ENCODE measurements at places on chromosomes 7 and 10.

GRCh38 chr10:93461807-93462178 lies 20.3 kb downstream of the MYOF start:
- DNase-seq, result no peak

- no peak for DNase-seq
Measured at GRCh38 chr10:102113956-102114857, 6.0 kb downstream of the LDB1 start.

DNA sequence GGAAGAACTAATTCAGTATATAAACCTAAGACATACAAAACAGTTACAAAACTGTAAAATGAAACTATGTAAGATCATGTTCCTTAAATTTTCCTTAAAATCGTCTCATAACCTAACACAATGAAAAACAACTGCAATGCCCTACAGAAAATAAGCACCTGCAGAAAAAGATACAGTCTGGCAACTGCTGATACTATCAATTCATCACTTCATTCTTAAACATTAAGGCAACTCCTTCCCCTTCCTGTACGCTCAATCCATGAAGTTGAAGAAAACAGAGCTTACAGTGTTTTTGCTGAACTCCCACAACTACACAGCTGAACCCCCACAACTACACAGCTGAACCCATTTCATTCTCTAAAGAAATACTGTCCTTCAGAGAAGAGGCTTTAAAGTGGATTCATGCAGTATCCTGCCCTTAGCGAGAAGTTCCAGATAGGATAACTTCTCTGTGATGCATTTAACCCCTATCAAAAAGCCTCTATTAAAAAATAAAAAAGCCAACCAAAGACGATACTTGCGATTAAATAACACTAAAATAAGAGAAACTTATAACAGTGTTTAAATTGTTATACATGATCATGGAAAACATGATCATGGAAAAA lies 50.0 kb downstream of the JMJD1C start:
- DNase-seq, result no peak

- no peak for DNase-seq
Measured at GRCh38 chr7:99672573-99672972, 7.2 kb downstream of the CYP3A5 start.

GRCh38 chr10:107497024-107497423 lies 332.5 kb upstream of the SORCS1 start:
- no peak for DNase-seq

DNA sequence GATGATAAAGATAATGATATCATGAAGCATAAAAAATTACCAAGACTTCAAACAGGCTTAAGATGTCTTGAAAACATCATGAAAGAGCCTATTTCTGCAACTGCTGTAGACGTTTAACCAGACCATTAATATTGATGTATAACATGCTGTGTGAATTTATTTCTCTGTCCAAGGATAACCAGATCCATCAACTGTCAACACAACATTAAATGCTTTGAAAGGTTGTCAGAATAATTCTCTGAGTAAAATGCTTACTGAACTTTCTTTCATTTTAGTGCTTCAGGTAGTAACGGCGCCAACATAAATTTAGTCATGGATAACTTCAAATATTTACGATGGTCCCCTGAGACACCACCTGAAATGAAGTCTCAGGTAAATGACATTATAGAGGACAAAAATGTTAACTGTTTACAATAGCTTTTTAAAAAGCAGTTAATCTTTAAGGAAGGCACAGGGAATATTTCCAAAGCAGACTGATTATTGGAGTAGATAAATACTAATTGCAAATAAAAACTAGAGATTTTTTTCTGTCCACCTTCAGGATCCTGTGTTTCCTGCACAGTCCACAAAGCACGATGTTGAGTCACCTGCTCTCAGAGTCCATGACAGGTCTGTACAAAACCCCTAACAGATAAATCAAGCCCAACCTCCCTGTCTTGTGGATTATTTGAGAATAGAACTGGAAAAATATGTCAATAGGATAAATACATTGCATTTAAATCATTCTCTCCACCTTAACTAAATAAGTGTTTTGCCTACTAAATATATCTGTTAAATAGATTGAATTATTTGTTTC lies 1213.2 kb downstream of the XPNPEP1 start:
- DNase-seq, result no peak

DNA sequence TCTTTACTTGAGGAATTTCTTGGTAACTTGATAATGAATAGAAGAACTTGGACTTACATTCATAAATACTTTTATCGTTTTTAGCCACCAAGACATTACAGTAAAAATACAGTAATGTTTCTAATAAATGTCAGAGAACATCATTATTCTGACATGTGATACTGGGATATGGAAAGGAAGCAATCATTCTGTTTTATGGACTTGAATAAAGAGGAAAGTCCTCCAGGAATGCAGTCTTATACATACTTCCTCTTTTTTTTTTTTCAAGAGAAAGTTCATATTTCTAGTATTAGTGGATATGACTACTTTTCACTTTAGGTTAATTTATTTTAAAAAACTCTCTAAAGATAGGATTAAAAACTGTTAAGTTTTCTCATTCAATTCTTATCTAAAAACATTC lies 220.0 kb upstream of the SEMA3C start:
- no peak for DNase-seq

GRCh38 chr7:7177044-7177517 lies 5.3 kb upstream of the C1GALT1 start:
- DNase-seq, result no peak

- DNase-seq, result no peak
Measured at GRCh38 chr10:74167443-74167842, 16.4 kb downstream of the ADK start.

DNA sequence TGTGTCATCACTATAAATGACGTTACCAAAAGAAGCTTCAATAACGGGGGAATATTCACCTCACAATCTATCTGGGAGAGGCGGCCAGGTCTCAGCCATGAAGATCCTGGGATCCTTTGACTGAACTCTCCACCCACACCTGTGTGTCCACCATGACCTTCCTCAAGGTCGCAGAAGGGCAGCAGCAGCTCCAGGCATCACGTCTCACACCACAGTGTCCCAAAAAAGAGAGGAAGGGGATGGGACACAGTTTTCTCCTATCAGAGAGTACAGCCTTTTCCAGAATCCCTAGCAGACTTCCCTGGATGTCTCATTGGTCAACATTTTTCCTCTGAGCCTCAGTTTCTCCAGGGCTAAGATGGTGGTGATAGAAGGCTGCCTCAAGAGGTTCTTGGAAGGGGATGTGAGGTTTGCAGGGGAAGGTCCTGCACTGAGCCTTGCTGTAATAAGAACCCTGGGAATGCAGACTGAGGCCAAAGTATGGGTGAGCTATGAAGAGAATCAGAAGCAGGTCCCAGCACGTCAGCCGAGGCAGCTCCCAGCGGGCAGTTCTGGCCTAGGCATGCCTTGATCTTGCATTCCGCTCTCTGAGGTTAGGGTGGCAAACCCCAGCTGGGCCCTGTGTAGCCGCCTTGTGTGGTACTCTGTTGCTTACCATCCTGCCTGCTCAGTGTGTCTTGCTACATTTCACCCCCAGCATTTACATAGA lies 63.8 kb downstream of the COL26A1 start:
- DNase-seq, result no peak

DNA sequence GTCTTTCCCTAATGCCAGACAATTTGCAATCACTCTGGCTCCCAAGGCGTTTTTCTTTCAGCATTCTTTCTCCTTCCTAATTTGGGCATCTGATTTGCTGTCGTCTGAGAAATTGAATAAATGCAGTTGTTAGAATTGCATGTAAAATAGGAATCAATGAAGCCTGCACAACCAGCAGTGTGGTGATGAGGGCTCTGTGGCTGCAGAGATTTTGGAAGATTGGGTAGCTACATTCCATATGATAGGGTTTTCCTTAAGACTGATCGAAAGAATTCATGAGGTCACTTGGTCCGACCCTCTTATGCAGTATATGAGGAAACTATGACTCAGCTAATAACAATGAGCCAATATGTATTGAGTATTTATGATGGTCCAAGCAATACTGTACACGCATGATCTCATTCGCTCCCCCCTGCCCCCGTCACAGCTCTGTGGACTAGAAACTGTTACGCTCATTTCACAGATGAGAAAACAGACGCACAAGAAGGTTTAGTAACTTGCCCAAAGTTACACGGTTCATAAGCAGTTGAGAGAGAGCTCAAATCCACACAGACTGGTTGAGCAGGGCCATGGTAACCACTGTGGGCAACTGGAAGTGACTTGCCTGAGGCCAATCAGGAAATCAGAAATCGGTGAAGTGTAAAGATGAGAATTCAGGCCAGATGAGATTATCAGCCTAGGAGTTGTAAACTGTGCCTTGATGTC lies 527.2 kb downstream of the GATA3 start:
- no peak for DNase-seq

DNA sequence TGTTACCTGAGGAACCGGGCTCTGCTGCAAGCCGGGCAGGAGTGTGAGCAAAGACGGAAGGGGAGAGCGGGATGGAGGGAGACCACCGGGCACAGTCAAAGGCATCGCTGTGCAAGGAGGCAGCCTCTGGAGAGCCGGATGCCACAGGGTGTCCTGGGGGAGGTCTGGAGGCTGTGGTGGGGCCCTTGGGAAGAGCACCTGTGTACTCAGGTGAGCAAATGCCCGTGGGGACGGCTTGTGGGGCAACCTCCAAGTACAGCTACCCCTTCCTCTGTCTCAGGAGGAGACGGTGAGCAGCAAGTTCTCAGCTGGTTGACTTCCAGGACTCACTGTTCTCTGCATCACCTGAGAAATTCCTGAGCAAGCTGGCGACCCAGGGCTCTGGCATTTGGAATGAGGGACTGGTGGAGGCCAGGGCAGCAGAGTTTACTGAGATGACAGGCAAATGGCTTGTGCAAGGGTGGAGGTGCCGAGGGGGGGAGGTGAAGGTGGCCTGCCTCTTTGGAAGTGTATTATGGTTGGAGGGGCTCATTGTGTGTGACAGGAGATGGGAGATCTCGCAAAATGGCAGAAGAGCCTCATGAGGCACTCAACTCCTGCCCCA lies 345.2 kb upstream of the SHH start:
- DNase-seq, result no peak

GRCh38 chr7:118312051-118312450 lies 87.5 kb downstream of the ANKRD7 start:
- no peak for DNase-seq

GRCh38 chr7:12771378-12771877 lies 84.0 kb downstream of the ARL4A start:
- DNase-seq, result peak; percentile 50

DNA sequence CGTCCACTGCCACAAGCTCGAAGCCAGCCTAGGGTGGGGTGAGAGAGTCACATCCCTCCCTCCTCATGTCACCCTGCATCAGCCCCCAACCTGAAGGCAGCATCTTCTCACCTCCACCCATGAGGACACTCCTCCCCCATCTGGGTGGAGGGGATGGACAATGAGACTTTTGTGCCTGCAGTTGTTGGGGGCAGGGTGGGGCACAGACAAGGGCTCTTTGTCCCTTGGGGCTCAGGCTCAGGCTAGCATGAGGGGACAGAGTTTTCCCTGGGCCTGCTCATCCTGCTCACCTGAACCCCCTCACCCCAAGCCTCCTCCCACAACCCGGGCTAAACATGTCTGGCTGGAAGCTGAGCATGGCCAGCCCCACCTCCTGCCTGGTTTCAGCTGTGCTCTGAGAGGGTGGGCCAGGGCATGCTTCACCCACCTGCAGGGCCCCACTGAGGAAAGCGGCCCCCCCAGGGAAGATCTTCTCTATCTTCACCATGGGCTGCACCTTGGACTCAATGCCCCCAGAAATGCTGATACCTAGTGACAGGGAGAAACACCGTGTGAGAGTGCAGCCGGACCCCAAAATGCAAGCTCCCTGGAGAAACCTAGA lies 9.3 kb downstream of the LZTS2 start:
- DNase-seq, result no peak

- no peak for DNase-seq
Measured at GRCh38 chr10:118914629-118915028, 114.9 kb upstream of the NANOS1 start.

GRCh38 chr10:33570495-33570894 lies 236.0 kb upstream of the NRP1 start:
- no peak for DNase-seq

DNA sequence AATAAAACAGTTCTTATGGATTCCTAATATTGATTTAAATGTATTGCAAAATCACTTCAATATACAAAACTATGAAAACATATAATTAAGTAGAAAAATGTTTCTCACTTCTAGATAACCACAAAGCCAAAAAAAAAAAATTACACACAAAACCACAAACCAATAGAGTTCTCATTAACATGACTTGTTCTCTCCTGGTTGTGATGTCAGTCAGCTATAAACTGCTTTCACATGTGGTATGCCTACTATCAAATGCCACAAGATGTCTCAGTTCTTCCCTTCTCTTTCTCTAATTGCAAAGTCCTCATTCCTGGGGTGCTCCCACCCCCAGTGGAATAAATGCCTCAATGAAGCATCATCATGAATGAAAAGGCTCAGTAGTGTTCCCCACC lies 16.6 kb downstream of the GNAI1 start:
- peak; percentile 71 for DNase-seq

DNA sequence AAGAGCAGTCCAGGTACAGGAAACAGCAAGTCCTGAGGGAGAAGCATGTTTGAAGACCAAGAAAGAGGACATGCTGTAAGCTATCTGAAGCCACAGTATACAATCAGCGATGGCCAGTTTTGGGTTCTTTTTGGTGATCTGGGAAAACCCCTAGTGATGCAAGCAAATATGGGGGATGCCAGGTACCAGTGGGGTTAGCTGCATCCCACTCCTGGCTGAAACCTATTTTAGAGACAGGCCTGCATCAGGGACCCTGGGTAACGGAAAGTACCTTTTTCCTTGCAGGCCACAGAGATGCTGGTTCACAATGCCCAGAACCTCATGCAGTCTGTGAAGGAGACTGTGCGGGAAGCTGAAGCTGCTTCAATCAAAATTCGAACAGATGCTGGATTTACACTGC lies 32.9 kb downstream of the AP3M1 start:
- DNase-seq, result no peak

DNA sequence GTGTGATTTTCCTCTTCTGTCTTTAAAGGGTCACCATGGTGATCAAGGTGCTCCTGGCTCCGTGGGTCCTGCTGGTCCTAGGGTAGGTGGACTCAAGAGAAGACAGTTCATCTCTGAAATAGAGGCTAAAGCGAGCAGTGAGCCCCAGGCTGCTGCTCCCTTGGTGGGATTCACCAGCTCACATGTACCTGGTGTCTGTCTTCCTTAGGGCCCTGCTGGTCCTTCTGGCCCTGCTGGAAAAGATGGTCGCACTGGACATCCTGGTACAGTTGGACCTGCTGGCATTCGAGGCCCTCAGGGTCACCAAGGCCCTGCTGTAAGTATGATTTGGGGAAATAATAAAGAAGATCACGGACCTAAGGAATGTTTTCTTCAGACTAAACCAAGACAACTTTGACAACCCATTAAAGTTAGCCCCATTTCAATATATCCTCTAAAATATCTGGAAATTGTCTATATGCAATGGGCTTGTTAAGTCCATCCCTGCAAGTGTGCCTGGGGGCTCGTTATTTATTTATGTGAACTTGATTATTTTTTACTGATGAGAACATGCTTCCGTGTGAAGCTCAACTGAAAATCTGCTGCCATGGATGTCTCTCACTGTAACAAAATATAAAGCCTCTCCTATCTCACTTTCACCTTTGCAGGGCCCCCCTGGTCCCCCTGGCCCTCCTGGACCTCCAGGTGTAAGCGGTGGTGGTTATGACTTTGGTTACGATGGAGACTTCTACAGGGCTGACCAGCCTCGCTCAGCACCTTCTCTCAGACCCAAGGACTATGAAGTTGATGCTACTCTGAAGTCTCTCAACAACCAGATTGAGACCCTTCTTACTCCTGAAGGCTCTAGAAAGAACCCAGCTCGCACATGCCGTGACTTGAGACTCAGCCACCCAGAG lies 32.5 kb downstream of the COL1A2 start:
- DNase-seq, result peak; percentile 20

All from GM04504 (cell line).